ENCODE measurements at places on chromosomes 7 and 10.

DNA sequence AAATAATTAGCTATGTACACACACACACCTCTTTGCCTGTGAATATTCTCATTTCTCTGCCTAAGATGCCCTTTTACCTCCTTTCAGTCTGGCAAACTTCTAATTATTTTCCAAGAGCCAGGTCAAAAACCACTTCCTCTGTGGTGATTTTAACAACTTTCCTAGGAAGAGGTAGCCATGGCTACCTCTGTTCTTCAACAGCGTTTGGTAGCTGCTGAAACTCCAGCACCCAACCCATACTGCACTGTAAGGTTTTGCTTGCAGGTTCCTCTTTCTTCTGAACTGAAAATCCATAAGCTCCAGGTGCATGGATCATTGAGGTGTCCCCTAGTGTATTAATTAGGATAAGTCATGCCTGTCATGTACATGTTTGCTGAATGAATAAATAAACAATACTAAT is 25.6 kb downstream of the NRCAM start:
- no peak for DNase-seq

DNA sequence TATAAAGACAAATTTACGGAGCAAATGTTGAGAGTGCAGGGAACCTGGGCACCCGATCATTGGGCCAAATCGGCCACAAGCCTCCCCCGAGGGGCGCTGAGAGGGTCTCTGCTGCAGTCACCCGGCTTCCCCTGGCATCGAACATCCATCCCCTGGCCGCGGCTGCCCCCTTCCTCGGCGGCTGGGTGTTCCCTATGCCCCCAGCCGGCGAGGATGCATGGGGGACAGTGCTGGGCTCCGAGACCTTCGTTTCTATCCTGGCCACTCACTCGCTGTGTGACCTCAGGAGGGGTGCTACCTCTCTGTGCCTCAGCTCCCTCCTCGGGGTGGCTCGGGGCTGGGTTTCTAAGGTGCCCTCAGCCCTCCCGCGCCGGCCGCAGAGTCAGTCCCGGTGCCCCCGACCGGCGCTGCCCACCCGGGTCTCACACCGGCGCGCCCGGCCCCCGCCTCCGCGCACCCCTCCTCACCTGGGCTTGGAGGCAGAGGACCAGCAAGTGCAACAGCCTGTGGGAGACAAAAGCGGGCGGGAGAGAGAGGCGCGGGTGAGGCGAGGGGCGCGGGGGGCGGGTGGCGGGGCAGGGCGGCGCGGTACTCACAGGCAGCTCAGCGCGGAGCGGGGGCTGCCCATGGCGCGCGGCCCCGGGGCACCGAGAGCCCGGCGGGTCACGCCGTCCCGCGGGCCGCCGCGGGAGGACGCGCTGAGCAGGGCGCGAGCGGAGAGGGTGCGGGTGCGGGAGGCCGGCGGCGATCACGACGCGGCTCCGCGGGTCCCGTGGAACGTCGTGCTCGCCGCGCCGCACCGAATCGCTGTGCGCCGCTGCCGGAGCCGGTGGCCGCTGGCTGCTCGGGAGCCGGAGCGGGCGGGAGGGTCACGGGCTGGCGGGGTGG is at the start of gene FGF8:
Gene FGF8 (minus strand): TSS at position 842 of the 888 bp plus-strand sequence. CDS start 214 bp downstream, at position 628.
- DNase-seq: no peak

DNA sequence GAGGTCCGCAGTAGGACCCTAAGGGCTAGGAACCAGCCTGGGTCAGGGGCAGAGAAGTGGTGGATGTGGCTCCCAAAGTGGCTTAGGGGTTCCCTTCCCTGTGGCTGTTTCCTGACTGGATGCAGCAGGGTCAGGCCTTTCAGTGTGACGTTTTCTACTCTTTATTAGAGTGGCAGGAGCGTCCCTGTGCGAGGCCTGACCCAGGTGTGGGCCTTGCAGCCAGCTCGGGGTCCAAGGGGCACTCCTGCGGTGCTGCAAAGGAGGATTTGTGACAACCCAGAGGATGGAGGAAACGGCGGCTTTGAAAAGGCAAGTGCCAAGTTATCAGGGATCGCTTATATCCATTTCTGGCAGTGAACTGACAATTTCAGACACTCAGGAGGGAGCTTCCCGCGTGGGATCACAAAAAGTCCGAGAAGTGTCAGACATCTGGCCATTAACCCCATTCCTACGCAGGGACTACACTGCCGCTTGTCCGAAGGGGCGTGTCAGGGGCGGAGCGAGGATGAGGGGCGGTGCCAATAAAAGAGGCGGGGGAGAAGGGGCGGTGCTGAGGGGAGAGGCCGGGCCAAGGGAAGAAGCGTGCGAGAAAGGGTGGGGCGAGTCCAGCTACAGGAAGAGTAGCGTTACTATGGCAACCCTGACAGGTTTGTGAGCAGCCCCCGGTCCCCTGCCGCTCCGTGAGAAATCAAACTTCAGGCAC is 98.8 kb upstream of the ZNF722 start:
- no peak for DNase-seq

- peak; percentile 4 for DNase-seq
Measured at GRCh38 chr7:131488361-131488760, 68.1 kb downstream of the PODXL start.

GRCh38 chr7:34991938-34992840 is 45.1 kb downstream of the DPY19L1 start:
- no peak for DNase-seq

DNA sequence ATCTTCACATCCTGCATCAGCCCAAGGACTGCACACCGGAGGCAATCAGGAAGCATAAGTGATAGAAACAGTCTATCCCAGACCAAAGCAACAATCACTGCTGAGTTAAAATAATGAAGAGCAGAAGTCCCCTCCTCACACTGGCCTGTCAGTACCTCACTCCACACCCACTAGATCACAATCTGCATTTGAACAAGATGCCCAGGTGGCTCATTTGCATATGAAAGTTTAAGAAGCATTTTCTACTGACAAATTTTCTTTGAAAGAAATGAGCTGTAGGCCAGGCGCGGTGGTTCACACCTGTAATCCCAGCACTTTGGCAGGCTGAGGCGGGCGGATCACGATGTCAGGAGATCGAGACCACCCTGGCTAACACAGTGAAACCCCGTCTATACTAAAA is 77.4 kb downstream of the CUL2 start:
- DNase-seq: no peak

DNA sequence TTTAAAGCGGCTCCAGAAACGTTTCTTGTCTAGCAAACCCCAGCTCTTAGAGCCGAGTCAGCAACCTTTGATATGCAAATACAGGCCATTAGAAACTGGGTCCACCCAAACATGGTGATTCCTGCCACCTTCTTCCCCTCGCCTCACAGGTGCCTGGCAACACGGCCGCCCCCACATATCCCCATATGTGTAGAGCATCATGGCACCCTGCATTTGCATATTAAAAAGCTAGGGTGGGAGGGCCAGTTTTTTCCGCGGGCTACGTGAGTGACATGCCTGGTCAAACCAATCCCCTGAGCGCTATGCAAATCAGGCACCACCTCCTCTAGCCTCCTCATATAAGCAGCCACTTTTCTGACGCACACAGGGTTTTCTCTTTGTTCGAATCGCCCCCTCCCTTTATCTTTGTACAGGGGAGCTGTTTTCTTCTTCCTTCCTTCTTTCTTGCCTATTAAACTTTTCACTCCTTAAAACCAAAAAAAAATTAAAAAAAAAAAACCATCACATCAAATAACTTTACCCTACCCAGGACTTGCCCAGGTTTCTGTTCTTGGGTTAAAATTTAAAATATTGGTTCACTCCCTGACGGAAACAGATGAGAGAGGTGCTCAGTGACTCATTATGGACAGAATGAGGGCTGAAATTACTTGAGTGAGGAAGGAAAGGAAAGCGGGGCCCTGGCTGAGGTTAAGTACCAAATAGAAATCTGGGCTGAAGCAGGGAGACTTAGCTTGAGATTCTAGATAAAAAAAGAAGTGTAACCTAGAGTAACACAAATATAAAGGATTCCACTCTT is 59.8 kb downstream of the COA1 start:
- DNase-seq: no peak

DNA sequence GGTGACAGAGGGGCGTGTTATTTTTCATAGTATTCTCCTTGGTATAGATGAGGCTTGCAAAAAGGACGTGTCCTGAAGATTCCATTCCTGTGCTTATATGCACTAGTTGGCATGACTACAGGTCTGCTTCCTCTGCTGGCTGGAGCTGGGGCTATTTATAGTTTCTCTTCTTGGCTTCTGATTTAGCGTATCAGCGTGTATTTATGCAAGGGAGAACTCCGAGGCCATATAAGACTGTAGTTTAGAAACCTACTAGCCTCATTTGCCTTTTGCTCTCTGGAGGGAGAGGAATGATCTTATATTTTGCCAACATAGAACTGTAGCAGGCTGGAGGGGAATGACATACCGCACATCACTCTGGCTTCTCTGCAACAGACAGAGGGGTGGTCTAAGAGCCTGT is 39.7 kb downstream of the CACNB2 start:
- no peak for DNase-seq

DNA sequence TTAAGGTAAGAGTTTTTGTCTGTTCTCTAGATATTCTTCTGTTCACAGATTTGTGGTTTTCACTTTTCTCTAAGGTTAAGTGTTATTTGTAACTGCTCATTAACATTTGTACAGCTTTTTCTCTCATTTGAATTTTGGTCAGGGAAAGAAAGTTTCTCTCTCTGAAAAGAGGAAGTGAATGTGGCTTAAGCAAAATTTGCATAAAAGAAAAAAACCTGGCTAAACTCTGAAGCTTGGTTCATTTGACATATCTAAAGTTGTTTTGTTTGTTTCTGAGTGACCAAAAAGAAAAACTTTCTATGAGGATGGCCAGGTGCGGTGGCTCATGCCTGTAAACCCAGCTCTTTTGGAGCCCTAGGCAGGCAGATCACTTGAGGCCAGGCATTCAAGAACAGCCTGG is 22.0 kb upstream of the SLC26A4 start:
- DNase-seq: no peak

GRCh38 chr7:158824028-158824427 is 5.3 kb downstream of the ESYT2 start:
- no peak for DNase-seq

DNA sequence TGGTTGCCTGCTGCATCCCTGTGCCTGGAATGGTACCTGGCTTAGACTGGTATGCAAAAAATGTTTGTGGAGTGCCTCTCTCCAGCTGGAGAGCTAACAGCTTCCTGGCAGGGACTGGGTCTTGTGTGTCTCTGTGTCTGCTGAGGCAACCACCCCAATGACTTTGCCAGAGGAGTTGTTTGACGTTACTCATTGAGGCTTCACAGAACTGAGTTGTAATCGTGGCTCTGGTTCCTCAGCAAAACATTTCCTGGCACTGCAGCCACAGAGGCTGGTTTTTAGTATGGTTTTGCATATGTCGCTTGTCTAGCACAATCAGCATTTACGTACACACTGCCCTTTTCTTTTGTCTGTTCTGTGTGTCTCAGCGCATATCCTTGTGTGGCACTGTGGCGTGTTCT is 7.5 kb downstream of the ZNF282 start:
- DNase-seq: no peak

DNA sequence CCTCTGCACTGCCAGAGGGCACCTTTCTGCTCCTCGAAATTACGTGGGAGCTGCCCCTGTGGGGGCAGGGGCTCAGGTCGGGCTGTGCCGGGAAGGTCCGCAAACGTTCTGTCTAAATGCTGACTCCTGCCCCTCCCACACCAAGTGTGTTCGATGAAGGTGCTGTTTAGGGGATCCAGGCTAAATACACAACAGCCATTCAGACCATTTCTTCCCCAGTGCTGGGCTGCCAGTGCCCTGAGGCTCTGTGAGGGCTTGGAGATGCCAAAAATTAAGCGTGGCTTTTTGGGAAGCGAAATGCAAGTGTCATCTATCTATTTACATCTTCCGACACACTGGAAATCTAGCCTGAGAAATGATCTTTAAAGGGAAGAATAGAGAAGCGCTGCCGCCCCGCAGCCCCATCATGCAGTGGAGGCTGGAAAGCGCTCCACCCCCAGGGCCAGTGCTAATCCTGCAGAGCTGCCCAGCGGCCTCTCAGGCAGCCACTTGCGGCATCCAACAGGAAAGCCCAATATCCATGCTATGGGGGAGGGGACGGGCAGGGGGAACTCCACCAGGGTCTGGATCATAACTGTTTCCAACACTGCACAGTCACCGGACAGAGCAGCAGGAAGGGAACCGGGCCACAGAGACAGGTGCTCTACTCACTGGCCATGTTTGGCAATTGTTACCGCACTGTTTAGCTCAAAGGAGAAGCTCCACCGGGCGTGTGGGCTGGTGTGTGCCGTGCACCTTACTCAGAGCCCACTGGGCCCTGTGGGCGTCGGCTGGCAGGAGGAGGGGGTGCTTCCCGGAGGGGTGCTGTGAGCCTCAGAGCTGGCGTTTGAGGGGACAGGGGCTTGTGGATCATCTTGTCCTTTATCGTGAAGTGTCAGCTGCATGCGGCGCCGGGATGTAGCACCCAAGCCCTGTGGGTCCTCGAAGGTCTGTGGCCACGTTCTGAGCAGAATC is 205.5 kb downstream of the DNAJB6 start:
- DNase-seq: no peak
